Stimulated activated CD8-positive, alpha-beta memory T cell treated with anti-CD3 and anti-CD28 coated beads, Interleukin-4, amount 100 ng/mL, for 1 hour (primary cell): ENCODE measurements at places on chromosomes 1 and 21.
A peak's percentile ranks its signal among the peaks of the same experiment; 100 is the strongest.

DNA sequence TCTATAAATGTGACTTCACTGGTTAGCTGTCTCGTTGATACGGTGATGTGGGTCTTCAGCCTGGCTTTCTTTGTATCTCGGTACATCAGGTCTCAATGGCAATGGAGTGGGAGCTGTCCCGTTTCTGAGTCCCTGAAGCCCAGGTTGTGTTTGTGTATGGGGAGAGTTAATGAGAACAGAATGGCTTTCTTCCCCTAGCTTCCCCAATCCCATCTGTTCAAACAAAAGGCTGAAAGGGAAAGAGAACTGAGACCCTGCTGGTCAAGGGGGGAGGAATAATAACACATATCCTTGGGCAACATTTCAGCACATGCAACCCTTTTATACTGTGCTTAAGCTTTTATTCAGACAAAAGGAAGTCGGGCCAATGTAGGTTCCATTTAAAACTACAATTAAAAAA, 28.4 kb upstream of the CASQ2 start:
- DNase-seq: no peak

- DNase-seq: no peak
These were observed 84.8 kb upstream of the BCAR3 start for GRCh38 chr1:93766451-93766850.

DNA sequence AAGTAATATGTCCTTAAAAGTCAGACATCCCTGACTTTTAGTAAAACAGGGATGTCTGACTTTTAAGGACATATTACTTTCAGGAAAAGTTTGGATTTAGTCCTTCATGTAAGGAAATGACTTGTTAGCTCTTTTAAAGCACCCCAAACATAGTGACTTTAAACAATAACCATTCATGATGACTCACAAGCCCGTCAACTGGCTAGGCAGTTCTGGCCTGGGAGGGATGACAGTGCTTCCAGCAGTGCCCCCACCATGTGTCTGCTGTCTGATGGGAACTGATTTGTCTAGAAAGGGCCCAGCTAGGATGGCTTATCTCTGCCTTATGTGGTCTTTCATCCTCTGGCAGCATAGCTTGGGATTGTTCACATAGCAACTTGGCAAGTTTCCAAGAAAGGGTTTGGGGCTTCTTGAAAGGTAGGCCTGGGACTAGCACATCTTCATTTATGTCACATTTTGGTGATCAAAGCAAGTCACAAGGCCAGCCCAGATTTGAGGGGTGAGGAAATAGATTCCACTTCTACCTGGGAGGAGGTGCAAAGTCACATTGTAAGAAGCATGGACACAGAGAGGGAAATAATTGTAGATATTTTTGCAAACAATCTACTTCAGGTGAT, 143.5 kb downstream of the C1orf94 start:
- DNase-seq: no peak

DNA sequence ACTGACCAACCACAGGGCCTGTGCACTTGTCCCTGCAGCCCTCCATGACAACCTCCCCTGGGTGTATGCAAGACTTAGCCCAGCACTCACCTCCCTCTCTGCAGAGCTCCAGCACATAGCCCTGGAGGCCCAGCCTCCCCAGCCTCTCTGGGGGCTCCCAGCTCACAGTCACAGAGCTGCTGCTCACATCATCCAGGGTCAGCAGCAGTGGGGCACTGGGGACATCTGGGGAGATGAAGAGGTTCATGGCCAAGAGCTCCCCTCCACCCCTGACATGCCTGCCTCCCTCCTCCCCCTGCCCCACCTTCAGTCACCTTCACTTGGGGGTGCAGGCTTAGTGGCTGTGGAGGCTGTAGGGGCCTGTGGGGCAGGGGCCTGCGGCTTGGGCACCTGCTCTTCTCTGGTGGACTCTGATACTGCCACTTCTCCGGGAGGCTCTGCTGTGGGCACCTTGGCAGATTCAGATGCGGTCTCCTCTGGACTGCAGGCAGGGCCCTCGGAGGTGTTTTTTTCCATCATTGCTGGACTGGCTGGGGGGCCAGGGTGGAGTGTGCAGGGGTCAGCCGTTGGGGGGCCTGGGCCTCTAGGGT, at the start of gene MYBPH:
Gene MYBPH (minus strand): TSS at position 590 of the 590 bp plus-strand sequence. CDS start 71 bp downstream, at position 519.
- no peak for DNase-seq

DNA sequence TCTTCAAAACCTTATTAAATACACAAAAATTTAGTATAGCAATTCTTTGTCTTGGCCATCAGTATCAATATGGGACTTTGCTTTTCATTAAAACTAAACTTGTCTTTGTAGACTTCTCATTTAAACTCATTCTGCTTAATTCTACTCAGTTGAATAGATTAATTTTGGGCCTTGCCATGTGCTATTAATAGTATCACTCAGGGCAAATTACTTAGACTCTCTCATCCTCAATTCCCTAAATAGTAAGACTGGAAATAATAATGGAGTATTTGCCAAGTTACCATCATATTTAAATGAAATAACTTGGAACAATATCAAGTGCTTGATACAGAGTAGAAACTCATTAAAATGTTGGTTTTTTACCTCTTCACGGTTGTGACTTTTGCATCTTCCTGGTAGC, 13.4 kb downstream of the HOOK1 start:
- DNase-seq: no peak

DNA sequence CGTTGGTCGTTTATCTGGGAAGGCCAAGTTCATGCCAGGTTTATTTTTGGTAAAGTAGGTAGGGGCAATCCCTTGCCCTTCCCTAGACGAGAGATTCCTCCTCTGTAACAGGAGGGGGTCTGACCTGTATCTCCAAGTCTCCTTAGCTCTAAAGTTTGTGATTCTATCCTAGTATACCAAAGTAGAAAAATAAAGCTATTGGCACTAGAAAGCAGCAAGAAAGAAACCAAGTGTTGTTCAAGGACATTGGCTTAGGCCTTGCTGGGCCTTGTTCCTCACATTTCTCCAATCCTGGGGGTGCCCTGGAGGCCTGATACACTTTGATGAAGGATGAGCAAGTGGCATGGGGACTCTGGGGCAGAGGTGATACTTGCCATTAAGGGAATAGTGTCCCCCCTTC, 814 bp downstream of the MTARC2 start:
- DNase-seq: no peak

DNA sequence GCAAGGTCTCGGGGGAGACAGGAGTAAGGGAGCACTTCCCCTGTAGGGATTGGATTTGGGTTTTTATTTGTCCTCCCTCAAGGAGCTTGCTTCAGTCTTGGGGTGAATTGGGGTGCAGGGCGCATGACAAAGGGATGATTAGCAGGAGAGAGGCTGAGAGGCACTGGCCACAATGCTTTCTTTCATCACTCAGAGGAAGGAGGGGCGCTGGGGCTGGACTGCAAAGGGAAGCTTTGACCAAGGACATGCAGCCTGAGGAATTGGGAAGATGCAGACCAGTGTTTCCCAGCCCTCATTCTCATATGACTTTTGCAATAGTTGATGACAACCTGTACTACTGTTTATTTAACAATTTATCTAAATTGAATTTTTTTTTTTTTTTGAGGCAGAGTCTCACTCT, 34.1 kb upstream of the PDPN start:
- DNase-seq: no peak

DNA sequence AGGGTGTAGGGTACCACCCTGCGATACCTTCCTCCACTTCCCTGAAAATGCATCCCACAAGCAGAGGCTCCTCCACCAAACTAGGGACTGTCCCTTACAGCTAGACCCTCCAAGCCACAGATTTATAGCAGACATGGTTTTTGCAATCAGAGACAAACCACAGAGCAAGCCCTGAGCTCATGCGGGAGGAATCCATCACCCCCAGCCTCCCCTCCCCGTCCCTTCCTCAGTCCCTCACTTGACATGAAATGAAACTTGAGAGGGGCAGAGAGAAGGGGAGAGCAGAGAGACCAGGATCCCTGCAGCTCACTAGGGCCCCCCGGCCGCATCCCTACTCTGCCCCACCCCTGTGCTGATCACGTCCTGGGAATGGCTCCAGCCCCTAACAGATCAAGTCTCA, 94.9 kb downstream of the MRPL37 start:
- no peak for DNase-seq

GRCh38 chr1:31031330-31032143, 34.0 kb downstream of the PUM1 start:
- DNase-seq: no peak

- no peak for DNase-seq
These were observed 115.5 kb downstream of the KCNK2 start for GRCh38 chr1:215198021-215198420.

GRCh38 chr1:44740179-44740617, 561 bp downstream of the KIF2C start:
- no peak for DNase-seq

DNA sequence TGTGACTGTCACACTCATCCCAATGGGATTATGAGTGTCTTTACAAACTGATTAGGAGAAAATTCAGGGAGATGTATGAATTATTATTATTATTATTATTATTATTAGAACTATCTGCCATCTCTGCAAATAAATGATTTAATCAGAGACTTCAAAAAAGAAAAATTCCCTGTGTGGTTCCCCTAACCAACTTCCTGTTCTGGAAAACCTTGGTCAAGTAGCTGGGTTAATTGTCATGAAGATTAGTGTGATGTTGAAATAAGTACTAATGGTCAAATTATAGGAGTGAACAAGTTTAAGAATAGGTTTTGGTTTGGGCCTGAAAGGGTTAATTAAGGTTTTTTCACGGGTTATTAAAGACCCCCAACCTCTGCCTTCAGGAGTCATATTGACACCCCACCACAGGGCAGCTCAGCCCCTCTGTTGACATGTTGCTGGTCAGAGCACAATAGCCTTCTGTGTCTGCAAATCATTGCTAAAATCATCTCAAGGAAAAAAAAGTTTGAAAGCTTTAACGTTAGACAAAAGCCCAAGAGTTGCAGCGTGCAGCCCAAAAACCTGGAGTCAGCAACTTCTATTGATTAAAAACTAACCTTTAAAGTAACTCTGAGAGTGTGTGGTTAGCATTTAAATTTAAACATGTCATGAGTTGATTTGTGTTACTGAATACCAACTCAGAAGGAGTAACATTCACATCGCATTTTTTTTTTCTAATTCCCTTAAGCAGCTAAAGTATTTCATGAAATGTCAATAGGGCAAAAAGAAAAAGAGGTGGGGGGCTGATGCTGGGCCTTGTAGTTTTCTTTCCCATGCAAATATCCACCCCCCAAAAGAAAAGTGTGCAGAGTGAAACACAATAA, 272.5 kb downstream of the TM2D1 start:
- no peak for DNase-seq

DNA sequence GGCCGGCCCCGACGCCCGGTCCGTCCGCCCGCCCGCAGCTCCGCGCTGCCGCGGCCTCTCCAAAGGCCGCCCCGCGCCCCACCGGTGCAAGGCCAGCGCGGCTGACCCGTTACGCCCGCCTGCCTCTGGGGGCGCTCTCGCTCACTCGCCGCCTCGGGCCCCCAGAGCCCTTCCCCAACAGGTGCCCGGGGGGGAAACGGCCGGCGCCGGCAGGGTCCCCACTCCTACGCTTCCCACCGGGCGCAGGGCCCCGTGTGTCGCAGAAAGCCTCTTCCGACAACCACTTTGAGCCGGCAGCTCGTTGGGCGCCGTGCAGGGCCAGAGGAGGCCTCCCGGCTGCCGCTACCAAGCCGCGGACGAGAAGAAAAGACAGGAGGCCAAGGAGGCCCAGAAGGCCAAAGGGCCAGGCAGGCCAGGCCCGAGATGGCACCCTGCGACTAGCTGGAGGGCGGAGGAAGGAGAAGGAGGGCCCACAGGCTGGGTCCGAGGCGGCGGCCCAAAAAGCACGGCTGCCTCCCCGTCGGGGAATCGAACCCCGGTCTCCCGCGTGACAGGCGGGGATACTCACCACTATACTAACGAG, 64.9 kb upstream of the FCGR2A start:
- peak; percentile 22 for DNase-seq

DNA sequence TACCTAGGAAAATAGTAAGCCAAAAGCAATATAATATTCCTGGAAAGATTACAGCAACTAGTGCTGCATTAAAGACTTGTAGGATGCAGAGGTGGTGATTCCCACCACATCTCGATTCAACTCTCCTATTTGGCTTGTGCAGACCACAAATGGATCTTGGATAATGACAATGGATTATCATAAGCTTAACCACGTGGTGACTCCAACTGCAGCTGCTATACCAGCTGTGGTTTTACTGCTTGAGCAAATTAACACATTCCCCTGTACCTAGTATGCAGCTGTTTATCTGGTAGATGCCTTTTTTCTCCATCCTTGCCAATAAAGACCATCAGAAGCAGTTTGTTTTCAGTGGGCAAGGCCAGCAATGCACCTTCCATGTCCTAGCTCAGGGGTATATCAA, 542.7 kb upstream of the ADGRL4 start:
- DNase-seq: no peak
